ENCODE measurements at places on chromosomes 7 and 10.

DNA sequence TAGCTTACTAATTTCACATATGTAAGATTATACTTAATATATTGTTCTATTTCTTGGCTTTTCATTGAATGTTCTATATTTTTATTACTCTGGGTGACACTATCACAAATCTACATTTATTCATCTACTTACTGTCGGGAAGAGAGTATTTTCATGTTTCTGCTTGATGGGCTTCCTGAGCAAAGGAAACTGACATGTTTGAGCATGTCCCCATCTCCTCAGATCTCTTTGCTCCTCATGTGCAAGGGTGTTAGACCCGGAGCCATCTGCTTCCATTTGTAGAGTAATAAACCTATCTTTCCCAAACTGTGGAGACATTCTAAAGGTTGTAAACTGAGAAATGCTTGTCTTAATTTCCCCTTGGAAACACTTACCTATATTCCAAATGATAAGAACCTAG is 103.5 kb downstream of the LSMEM1 start:
- no peak for DNase-seq

DNA sequence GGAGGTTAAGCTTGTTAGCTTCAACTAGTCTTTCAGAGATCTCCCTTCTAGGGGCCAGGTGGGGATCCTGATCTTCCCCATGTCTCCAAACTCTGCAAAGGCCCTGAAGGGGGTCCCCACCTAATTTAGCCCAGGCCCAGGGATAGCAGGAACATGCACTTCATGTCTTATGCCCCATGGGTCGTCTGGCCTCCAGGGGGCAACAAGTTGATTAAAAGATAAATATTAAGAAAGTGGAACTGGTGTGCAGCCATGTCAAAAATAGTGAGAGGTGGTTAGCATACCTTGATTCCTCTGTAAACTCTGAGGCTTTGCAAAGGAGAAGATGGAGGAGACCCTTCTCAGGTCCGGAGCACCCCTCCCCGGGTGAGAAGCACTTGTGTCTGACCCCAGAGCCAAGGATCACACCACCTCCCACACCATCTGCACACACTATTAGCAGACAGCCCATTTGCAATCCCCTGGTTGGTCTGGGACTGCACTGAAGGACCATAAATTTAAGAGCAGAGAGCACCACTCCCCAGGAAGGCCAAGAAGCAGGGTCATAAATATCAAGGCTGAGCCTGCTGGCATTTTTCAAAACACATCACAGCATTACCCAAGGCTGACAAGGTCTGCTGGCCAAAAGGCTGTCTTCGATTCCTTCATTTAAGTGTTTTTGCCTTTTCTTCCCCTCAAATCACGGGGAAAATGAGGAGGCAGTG is 44.2 kb upstream of the LRRC18 start:
- no peak for DNase-seq

- DNase-seq = no peak
Measured at GRCh38 chr7:68922850-68923249, 675.4 kb upstream of the AUTS2 start.

DNA sequence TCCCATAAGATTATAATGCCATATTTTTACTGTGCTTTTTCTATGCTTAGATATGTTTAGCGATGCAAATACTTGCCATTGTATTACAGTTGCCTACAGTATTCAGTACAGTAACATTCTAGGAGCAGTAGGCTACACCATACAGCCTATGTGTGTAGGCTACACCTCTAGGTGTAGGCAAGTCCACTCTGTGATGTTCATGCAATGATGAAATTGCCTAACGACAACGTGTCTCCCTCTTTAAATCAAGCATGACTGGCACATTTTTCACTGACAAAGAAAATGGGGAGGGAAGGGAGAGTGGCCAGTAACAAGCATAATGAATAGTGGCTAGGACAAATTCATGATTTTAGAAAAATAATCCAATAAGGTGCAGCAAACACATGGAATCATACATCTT is 1.7 kb downstream of the NCAPG2 start:
- DNase-seq = no peak

GRCh38 chr10:77361426-77361825 is 276.2 kb downstream of the KCNMA1 start:
- DNase-seq = no peak

GRCh38 chr10:50512743-50513416 is 110.9 kb downstream of the SGMS1 start:
- DNase-seq = no peak

- no peak for DNase-seq
Measured at GRCh38 chr10:3342771-3343170, 170.2 kb upstream of the PITRM1 start.

DNA sequence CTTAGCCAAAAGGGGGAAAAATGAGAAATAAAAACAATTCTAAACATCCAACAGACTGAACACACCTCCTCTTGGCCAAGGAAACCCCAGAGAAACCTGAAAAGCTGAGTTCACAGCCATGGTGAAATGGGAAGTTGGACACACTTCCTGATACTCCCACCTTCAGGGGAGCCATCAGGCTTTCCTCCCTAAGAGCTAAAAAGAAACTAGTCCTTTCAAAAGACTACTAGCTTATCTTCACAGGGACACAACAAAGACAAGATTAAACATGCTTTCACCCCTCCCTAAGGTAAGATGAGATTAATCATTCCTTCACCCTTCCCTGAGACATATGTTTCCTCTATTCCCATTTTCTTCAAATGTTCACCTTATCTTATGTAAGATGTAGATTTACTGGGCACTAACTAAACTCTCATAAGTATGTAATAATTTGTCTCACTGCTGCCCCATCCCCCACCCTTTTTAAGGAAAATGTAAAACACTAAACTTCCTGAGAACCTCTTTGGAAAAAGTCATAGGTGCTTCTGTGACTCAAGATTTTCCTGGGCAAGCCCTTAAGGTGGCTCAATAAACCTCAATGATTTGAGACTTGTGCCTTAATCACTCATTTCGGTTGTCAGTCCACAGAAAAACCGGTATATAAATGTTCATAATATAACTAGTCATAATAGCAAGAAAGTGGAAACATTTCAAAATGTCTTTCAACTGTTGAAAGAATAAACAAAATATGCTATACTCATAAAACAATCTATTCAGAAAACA is 40.5 kb downstream of the HTR7 start:
- no peak for DNase-seq

DNA sequence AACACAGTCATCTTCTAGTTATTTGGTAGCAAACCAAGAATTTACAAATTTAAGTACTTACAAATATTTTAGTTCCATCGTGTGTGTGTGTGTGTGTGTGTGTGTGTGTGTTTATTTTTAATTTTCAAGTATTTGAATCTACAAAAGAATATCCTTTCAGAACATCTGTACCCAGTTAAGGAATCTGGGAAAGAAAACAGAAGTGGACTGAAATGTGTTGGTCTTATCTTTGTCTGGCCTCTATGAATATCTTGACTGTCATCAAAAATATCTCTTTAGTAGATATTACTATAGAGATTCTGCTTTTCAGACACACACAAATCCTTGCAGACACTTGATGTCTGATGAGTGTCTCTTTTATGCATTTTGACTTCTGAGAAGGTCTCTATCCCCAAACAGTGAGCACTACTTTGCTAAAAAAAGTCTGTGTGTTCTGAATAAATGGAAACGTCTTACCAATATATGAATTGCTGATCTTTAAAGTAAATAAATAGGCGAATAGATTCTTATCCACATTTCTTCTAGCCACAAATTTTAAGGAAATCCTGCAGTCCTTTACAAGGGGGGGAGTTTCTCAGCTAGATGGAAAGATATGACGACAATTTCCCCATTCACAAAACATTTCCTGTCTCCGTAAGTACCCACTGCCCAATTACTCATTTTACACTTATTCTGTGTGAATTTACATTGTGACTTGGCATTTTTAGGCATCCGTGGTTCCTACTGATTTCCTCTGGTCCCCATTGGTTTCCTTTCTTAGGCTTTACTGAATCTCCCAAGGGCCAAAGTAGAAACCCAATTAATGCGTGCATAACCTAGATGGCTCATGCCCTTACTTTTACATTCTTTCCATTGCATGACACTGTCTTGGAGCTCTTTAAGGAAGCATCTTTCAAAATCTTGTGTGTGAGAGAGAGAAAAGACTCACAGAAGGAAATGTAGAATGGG is 36.0 kb downstream of the NRCAM start:
- DNase-seq = peak; percentile 78
